Stomach (tissue), 19 donors: ENCODE measurements at places on chromosomes 3 and 15. TPM values are rescaled to one million over a fixed set of nuclear protein-coding genes. Genes with fewer than 3 reads are reported as not detected.

DNA sequence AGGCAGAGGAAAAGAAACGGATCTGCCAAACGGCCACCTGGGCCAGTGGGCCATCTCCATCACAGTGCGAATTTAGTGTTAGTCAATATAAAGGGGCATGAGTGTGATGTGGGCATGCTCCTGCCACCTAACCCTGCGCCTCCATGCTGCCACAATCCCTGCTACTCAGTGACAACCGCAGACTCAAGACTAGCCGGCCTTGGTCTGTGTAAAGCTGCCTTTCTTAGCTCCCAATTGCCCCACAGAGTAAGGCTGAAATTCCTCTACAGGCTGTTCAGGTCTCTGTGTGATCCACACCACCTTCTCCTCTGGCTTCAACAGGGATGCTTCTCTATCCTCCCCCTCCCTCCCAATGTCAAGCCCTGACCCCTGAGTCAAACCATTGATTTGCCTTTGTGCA, 269.7 kb downstream of the XXYLT1 start:
- DNase-seq = no peak
- no peaks in the 10 kb centered on the region for H3K36me3 ChIP-seq
- H3K27me3 ChIP-seq = no peaks in the 10 kb centered on the region
- H3K4me1 ChIP-seq = peaks cover 22% of the 10 kb centered on the region
- no peak overlapping the region for H3K4me3 ChIP-seq

DNA sequence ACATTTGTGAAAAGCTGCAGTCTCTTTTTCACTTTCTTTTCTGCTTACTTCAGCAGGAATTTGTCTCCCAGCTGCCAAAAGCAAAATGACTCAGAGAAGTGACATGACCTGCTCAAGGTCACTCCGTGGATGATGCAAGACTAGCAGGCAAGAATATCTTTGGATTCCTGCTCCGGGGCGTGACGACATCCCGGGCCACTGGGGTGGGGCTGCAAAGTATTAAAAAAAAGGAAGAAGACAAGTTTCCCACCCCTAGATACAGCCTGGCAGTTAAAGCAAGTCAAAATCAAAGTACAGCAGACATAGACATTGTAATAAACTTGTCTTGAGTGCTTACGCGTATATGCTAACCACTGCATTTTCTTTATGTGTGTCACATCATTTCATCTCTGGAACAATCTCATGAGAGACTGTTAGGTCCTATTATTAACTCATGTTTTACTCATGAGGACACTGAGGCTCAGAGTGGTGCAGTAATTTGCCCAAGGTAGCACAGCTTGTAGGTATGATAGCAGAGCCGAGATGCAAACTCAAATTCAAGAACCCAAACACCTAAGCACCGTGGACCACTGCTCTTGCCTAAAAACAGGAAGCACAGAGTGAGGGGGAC, 485.2 kb upstream of the PROK2 start:
- H3K27ac ChIP-seq = peak overlapping the region; percentile 36
- H3K4me3 ChIP-seq = no peak overlapping the region
- no peaks in the 10 kb centered on the region for H3K36me3 ChIP-seq
- DNase-seq = peak; percentile 93
- no peaks in the 10 kb centered on the region for H3K27me3 ChIP-seq
- H3K4me1 ChIP-seq = peaks cover 33% of the 10 kb centered on the region

DNA sequence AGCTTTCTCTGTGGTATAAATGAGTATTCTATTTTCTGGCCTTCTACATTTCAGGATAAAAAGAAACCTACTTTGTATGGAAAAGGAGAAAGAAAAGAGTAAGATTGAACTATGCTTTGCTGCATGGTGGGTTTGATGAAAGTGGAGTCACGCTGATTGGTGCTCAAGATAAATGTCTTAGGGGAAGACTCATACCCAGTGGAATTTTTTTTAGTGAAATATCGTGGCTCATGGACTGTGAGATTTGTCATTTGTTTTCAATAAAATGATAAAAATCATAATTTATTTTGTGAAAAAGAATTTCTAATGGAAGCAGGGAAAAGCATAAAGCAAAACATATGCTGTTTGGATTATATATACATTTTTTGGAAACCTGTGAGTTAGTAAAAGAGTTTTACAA, 292.5 kb downstream of the ZPLD1 start:
- no peak overlapping the region for H3K27ac ChIP-seq
- no peak overlapping the region for H3K4me3 ChIP-seq
- H3K27me3 ChIP-seq = no peaks in the 10 kb centered on the region
- H3K4me1 ChIP-seq = no peaks in the 10 kb centered on the region
- DNase-seq = no peak

DNA sequence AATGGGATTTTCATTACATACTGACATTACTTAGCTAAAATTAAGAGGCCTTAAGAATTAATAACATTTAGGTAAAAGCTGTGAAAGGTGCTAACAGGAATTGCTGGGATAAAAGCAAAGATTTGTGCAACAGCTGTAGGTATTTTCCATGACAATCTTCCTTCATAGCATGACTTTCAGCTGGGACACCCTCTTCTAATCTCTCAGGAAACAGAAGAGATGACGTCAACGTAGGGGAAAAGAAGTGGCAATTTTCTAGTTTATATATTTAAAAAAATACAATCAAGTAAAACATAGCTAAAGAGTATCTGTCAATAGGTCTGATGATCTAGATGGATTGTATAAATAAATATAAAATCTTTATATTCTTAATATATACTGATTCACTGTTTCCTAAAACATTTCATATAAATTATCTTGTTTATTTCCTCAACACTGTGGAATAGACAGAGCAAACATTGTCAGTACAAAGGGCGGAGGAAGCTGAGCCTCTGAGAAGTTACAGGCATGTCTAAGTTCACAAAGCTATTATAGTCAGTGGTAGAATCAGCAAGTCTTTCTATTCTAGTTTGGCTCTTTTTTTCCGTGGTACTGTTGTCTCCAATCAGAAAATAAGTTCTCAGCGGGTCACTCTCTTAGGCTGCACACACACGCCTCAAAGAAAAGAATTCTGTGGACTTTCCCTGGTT, 217.0 kb downstream of the P3H2 start:
- peak; percentile 5 for DNase-seq
- no peaks in the 10 kb centered on the region for H3K4me1 ChIP-seq
- H3K27me3 ChIP-seq = no peaks in the 10 kb centered on the region
- H3K4me3 ChIP-seq = no peak overlapping the region
- H3K27ac ChIP-seq = no peak overlapping the region

DNA sequence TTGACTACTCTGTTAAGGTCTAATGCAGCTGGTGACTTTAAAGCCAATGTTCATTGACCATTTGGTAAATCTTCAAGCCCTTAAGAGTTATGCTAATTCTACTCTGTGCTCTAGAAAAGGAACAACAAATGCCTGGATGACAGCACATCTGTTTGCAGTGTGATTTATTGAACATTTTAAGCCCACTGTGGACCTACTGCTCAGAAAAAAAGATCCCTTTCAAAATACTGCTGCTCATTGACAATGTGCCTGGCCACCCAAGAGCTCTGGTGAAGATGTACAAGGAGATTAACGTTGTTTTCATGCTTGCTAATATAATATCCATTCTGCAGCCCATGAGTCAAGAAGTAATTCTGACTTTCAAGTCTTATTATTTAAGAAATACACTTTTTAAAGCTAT, 110.8 kb downstream of the TBC1D5 start:
- DNase-seq = no peak
- no peaks in the 10 kb centered on the region for H3K36me3 ChIP-seq
- no peaks in the 10 kb centered on the region for H3K27me3 ChIP-seq
- peaks cover 4% of the 10 kb centered on the region for H3K4me1 ChIP-seq
- H3K27ac ChIP-seq = no peak overlapping the region
- no peak overlapping the region for H3K4me3 ChIP-seq

GRCh38 chr3:172641291-172641690, 69.6 kb downstream of the NCEH1 start:
- H3K4me3 ChIP-seq = no peak overlapping the region
- no peaks in the 10 kb centered on the region for H3K4me1 ChIP-seq
- no peak for DNase-seq

GRCh38 chr3:185094697-185095096, 58.2 kb downstream of the C3orf70 start:
- no peaks in the 10 kb centered on the region for H3K36me3 ChIP-seq
- no peak overlapping the region for H3K4me3 ChIP-seq
- no peaks in the 10 kb centered on the region for H3K4me1 ChIP-seq

DNA sequence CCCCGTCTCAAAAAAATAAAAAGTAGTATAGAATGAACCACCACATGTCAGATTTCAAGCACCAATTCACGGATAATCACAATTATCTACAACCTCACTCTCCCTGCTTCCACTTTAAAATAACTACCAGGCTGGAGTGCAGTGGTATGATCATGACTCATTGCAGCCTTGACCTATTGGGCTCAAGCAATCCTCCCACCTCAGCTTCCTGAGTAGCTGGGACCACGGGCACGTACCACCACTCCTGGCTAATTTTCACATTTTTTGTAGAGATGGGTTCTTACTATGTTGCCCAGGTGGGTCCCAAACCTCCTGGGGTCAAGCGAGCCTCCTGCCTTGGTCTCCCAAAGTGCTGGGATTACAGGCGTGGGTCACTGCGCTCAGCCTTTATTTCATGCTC, 38.1 kb upstream of the LDHAL6B start:
- no peak overlapping the region for H3K4me3 ChIP-seq
- H3K27ac ChIP-seq = no peak overlapping the region
- H3K27me3 ChIP-seq = no peaks in the 10 kb centered on the region
- DNase-seq = no peak
- H3K36me3 ChIP-seq = peaks cover 45% of the 10 kb centered on the region

DNA sequence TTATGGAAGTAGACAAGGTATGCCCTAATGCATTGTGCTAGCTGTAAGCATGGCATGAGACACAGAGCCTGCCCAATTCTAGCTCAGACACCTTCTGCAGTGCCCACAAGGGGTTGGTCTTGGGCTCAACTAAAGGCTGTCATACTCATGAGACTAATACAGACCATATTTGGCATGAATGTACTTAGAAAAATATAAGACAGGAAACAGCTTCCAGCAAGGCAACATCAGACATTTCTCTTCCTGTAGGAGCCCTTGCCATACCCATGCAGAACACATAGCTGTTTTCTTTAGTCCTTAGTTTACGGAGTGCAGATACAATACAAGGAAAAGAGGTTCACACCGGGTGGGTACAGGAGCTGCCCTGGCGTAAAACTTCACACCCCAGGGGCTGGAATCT, 30.5 kb upstream of the NR1I2 start:
- H3K36me3 ChIP-seq = no peaks in the 10 kb centered on the region
- no peaks in the 10 kb centered on the region for H3K27me3 ChIP-seq
- no peaks in the 10 kb centered on the region for H3K4me1 ChIP-seq

- H3K36me3 ChIP-seq = no peaks in the 10 kb centered on the region
- no peak overlapping the region for H3K4me3 ChIP-seq
- no peaks in the 10 kb centered on the region for H3K4me1 ChIP-seq
- H3K27me3 ChIP-seq = no peaks in the 10 kb centered on the region
Observed at GRCh38 chr15:85964471-85964870, 115.2 kb upstream of the AGBL1 start.

DNA sequence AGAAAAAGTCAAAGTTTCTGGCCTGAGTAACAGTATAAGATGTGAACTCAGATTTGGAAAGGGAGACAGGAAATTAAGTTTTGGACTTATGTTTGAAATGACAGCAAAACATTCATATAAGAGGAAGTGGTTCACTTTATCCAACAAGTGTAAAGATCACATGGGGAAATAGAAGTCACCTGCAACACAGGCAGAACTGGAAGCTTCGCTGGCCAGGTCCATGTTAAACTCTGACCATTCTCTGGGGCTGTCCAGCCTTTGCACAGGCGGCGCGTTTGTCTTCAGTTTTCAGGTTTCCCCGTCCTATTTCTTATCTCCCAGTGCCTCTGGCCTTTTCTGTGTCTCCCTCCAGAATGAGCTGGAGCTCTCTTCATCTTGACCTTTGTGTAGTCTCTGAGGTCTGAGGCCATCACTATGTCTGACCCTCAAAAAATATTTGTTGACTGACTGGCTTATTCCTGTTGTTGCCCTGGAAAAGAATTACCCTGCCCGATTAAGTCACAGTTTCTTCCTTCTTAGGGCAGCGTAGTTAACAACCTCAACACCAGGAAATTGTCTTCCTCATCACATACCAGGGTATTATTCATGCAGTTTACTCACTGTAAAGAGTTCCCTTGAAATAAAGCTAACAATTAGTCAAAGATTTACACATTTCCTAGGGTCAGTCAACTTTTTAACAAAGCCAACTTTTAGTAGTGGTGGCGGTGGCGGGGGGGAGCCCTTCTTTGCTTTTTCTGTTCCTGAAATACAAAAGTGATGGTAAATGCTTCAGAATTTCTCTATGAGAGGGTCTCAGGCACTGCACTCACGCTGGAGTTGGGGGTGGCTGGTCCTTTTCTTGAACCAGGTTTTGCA, 959 bp upstream of the RASA2 start:
- H3K36me3 ChIP-seq = no peaks in the 10 kb centered on the region
- H3K4me1 ChIP-seq = peaks cover 30% of the 10 kb centered on the region
- peak overlapping the region; percentile 75 for H3K4me3 ChIP-seq
- DNase-seq = no peak

- no peak overlapping the region for H3K4me3 ChIP-seq
- no peak for DNase-seq
- peaks cover 17% of the 10 kb centered on the region for H3K36me3 ChIP-seq
- H3K4me1 ChIP-seq = no peaks in the 10 kb centered on the region
Observed at GRCh38 chr3:100518244-100518643, 25.8 kb downstream of the TMEM45A start.

DNA sequence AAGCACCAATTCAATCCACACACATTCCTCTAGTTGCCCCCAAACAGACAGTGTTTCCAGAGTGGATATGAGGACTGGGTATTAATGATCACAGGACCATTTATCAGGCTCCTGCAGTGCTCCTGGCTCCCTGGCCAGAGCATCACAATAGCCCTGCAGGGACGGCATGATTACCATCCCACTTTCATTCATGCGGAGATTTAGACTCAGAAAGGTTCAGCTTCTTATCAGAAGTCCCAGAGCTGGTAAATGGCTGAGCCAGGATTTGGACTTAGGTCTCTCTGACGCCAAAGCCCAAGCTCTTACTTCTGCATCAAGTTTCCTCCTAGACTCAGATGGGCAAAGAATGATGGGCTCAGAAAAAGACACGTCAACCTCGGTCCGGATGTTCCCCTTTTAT, 2.9 kb upstream of the EPHB3 start:
- no peak overlapping the region for H3K4me3 ChIP-seq
- H3K27ac ChIP-seq = peak overlapping the region; percentile 83
- H3K36me3 ChIP-seq = no peaks in the 10 kb centered on the region

- H3K27ac ChIP-seq = no peak overlapping the region
- no peaks in the 10 kb centered on the region for H3K27me3 ChIP-seq
- DNase-seq = no peak
- H3K36me3 ChIP-seq = no peaks in the 10 kb centered on the region
- H3K4me3 ChIP-seq = no peak overlapping the region
- H3K4me1 ChIP-seq = no peaks in the 10 kb centered on the region
Observed at GRCh38 chr3:186013312-186013711, 75.5 kb upstream of the TRA2B start.

The CD200R1 gene
- total RNA-seq = not detected

The CHRNA5 gene
- not detected for total RNA-seq

The FES gene
- 13.8 TPM for total RNA-seq

The CADPS gene
- total RNA-seq = 8.3 TPM

The DNASE1L3 gene
- 10.4 TPM for total RNA-seq

The MST1R gene
- 22.4 TPM for total RNA-seq
